ENCODE measurements at places on chromosomes 2 and 18.
A peak's percentile ranks its signal among the peaks of the same experiment; 100 is the strongest.

- DNase-seq: no peak
Observed at GRCh38 chr2:69483024-69483423, 45.8 kb upstream of the NFU1 start.

GRCh38 chr2:219180961-219181360 lies 2.9 kb downstream of the RETREG2 start:
- no peak for DNase-seq

GRCh38 chr18:41119031-41119430 lies 836.0 kb upstream of the PIK3C3 start:
- DNase-seq: no peak

GRCh38 chr2:96594691-96595152 lies 43.4 kb downstream of the KANSL3 start:
- no peak for DNase-seq

DNA sequence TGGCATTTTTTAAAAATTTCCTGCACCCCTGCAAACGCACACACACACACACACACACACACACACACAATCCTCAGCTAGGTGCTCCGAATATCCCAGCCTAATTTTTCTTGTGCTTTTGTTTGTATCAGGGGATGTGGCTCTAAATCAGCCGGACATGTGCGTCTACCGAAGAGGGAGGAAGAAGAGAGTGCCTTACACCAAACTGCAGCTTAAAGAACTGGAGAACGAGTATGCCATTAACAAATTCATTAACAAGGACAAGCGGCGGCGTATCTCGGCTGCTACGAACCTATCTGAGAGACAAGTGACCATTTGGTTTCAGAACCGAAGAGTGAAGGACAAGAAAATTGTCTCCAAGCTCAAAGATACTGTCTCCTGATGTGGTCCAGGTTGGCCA lies 1.8 kb downstream of the HOXD13 start:
- DNase-seq: no peak

- no peak for DNase-seq
Observed at GRCh38 chr2:101341421-101341820, 32.9 kb upstream of the RNF149 start.

GRCh38 chr2:71226096-71226964 lies 573 bp downstream of the PAIP2B start:
- no peak for DNase-seq

DNA sequence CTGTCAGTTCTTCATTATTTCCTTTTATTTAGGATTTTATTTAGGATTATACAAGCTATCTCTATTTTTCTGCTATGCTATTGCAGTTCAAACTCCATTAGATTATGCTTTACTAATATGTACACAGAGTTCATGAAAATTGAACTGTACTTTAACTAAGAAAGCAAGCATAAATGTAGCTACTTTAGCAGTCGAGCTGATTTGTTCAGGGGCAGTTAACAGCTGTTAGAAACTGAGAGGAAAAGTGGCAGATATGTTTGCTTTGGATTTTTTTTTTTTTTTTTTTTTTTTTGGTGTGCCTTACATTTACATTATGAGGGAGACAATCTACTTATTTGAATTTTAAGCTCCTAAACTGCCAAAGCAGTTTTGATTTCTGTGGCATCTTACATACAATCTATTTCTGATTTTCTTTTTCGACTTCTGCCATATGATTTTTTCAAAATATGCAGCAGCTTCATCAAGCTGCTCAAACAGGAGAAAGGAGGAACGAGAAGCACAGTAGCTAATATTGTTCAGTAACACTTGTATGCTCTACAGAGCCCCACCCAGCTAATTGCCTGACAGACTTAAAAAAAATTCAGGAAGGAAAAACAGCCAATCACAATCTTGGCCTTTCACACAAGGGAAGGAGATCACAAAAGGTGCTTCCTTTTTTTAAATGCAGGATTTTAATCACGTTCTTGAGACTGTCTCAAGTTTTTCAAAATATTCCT lies 233.4 kb upstream of the SIX3 start:
- DNase-seq: no peak

GRCh38 chr18:79378536-79379250 lies 17.0 kb upstream of the NFATC1 start:
- DNase-seq: peak; percentile 70

- no peak for DNase-seq
Observed at GRCh38 chr2:58680755-58681310, 439.7 kb upstream of the FANCL start.

DNA sequence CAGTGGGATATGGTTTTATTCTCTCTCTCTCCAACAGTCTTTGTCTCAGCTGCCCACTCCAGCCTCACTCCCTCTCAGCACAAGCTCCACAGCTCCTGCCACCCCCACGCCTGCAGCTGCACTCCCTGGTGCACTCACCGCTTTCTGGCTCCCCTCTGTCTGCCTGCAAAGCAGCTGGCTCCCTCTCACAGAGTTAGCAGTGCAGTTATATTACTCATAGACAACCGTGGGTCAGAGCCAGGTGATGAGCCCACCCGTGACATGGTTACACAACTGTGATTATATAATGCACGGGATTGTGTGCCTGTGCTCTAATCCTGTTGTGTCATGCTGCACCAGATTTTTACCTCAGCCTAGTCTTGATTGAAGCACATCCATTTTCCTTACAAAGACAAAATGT lies 276.9 kb upstream of the CHAC2 start:
- DNase-seq: no peak

GRCh38 chr2:112577756-112578155 lies 6.7 kb upstream of the CHCHD5 start:
- DNase-seq: no peak

DNA sequence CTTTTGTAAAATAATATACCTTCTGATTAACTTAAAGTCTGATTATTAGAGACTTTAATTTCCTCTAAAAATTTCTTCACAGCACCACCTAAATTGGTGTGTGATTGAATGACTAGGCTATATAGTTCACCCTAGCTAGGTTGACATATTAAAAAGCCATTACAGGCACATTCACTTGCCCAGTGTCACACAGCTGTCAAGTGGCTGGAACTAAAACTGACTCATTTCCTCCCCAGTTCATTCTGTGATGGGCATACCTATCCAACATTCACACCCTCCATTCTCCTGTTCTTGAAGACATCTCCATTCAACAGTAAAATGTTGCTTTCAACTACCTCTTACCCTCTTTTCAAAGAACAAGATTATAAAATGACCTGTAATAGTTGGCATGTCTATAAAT lies 334.5 kb downstream of the ARHGAP15 start:
- DNase-seq: no peak

- DNase-seq: no peak
Observed at GRCh38 chr2:162965191-162965590, 126.6 kb upstream of the KCNH7 start.

GRCh38 chr2:203689426-203690116 lies 16.9 kb upstream of the CD28 start:
- DNase-seq: no peak

DNA sequence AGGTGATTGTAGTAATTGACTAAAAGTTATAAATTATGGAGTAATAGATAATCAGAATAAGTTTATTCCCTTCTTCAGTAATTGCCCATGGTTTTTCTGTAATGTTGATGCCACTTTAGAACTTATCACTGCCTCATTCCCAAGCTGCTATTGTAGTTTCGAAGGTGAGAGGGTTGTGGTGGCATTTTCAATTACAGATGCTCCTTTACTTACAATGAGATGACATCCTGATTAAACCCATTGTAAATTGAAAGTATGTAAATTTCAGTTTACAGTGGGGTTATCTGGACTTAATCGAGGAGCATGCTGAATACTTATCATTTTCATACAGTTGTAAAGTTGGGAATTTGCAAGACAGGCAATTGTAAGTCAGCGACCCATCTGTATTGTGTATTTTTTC lies 2.9 kb downstream of the NDUFV2 start:
- DNase-seq: no peak

GRCh38 chr2:108829578-108830310 lies 43.2 kb downstream of the CCDC138 start:
- DNase-seq: no peak

- no peak for DNase-seq
Observed at GRCh38 chr2:25230198-25230947, 62.0 kb upstream of the POMC start.

DNA sequence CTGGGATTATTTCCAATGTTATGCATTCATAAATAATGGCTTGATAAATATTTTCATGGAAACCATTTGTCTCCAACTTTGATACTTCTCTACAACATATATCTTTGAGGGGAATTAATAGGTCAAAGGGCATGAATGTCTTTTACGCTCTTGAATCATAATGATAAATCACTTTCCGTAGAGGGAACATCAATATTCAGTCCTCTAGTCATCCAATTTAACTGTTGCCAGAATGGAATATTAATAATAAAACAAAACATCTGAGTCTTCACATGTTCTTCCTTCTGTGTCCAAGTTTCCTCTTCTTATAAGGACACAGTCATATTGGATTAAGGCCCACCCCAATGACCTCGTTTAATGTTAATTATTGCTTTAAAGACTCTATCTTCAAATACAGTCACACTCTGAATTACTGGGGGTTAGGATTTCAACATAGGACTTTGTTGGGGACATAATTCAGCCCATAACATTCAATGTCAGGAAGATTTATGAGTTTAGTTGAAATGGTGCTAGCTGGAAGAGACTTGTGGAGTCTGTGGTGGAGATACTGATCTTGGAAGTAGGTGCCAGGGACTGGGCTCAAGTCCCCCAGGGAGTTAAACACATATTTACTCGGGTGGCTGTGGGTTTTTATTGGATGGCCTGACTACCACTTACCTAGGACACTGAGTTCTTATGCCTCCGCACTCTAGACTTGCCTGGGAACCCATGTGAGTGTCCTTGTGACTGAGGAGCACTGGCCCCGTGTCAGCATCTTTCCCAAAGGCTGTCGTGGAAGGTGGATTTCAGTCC lies 85.0 kb upstream of the SEC11C start:
- DNase-seq: no peak

DNA sequence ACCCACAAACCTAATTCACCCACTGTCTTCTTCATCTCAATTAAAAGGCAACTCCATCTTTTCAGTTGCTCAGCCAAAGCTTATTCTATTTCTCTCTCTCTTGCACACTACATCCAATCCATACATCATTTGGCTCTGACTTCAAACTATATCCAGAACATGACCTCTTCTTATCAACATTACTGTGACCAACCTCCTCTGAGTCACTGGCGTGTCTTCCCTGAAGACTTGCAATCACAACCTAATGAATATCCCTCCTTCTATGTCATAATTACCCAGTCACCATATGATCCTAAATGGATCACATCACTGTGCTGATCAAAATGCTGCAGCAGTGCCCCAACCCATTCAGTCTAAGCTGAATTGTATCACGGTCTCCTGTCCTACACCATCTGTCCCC lies 22.6 kb upstream of the SULT1C3 start:
- no peak for DNase-seq

- DNase-seq: no peak
Observed at GRCh38 chr2:20438334-20439192, 8.3 kb upstream of the RHOB start.

- no peak for DNase-seq
Observed at GRCh38 chr2:69955029-69955428, 6.4 kb downstream of the ASPRV1 start.

DNA sequence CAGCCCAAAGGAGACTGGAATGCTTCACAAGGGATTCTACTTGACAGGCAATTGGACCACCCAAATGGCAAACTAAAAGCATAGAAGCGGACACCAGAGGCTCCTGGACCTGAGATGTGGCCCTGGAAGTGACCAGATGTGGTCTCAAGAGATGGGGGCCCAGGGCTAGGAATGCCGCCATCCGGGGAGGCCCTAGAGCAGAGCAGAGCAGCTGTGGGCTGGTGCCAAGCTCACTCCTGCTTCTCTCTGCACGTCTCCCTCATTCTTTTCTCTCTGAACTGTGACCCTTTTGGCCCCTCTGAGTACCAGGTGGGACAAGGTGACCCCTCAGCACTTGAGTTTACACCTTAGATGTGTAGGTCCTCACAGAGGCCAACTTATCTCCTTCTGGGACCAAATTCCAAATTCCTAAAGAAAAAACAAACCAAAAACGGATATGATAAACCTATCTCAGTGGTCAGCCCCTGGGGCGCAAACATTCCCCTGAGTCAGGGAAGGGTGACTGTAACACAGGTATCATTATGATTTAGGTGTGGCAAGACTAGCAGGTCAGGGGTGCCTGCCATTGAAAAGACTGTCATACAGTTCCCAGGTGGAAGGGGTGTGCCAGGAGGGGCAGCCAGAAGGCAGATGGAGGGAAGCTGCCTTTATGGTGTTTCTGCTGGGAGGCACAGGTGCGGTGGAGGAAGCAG lies 6.5 kb upstream of the IL1R2 start:
- DNase-seq: no peak

DNA sequence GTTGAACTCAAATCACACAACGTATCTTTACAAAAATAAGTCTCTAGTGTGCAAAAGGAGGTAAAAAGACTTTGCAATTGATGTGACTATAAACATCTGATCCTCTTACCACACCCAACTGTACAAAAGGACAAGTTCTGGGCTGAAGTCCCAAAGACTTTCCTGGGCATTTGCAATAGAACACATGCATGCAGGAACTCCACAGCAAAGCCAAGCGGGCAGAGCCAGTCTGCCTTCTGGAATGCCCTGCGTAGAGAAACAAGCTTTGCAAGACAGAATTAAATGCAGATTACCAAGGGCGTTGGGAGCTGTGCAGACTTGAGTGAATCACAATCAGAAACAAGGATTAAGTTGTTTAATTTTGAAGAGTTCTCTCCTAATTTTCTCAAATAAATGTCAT lies 208.4 kb upstream of the ZNF521 start:
- no peak for DNase-seq

- DNase-seq: no peak
Observed at GRCh38 chr2:163553601-163554000, 182.2 kb downstream of the FIGN start.

Data from activated CD4-positive, alpha-beta T cell treated with anti-CD3 and anti-CD28 coated beads, Interleukin-2, amount 50 U/mL, for 24 hours (primary cell).